ENCODE measurements at places on chromosomes 16 and 17.

DNA sequence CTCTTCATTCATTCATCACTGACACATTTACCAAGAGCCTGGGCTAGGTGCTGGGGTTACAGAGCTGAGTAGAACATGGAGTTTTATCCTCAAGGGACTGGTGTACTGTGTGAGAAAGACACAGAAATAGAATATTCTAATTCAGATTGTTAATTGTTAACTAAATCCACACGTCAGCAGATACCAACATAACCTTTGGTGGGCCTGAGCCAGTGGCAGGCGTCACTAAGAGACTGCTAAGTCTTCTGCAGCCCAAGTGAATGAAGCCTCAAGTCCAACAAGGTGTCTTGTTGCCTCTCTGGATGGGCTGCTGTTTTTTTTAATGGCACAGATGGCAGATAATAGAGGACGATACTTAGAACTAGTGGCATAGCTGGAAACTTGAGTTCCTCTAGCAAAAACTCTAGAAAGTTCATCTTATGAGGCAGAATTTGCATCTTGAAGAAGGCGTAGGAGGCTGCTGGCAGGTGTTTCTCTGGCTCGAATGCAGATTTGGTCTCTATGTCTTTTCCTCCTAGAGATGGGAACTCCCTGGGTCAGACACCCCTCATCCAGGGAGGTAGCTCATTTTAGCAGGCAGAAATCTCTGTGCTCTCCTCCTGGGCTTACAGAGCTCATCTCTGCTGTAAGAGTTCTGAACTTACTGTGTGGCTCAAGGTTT lies 179.5 kb downstream of the NTN1 start:
- DNase-seq = no peak

- no peak for DNase-seq
These were observed 175.6 kb downstream of the SOX9 start for GRCh38 chr17:72296456-72296855.

DNA sequence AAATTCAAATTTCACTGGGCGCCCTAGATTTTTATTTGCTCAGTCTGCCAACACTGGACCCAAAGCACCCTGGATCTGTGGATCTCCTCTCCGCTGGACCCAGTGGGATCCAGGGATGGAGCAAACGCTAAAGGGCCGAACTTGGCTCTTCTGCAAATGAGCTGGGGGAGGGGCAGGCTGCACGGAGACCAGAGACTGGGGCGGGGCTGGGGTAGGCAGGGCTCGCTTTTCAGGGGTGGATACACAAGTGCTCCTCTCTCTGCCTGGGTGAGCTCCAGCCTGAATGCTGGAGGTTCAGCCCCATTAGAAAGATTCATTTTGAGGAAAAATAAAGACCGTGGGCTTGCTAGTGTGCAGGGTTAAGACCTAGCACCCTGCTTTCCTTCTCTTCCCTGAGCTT lies 8.9 kb downstream of the CBX4 start:
- DNase-seq = no peak

DNA sequence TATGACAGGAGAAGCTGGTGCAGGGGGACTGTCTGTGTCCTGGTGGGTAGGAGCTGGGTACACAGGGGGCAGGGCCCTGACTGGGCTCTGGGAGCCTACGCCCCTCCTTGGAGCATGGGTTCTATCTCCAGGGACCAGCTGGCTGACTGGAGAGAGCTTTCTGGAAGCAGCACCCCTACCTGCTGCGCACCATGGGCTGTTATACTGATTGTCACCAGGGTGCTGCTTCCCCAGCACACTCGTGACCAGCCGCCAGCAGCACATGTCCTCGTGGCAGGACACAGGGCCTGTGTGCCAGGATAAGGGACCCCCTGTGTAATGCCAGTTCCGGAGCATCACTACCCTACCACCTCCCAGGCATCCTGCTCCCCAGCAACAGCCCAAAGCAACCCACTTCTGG lies 106.0 kb downstream of the AMFR start:
- DNase-seq = no peak

DNA sequence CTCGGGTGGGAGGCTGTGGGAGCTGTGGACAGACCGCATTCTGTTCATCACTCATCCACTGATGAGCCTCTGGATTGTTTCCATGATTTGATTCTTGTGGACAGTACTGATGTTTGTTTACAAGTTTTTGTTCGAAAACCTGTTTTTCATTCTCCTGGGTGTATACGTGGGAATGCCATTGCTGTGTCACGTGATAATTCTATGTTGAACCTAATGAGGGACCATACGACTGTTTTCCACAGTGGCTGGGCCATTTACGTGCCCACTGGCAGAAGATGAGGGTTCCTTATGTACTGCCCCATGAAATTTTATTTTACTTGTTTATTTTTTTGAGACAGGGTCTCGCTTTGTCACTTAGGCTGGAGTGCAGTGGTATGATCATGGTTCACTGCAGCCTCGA lies 2.6 kb upstream of the ALG1 start:
- DNase-seq = no peak

DNA sequence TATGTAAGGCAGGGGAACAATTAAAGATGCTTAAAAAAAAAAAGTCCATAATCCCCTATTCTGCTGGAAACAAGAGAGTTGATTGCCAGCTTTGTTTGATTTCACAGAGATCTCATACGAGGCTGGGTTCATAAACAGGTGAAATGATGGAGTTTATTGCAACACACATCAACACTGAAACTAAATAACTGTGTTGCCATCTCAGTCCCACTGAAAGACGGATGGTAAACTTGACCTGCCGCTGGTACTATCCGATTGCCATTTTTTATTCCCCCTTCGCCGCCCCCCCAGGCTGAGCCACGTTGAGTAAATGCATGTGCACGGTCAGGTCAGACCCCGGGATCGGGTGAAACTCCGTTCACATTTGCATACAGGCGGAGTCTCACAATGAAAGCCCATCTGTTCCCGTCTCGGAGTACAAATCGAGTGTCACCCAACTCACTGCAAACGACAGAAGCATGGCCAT lies 119.2 kb downstream of the SKAP1 start:
- DNase-seq = no peak

- DNase-seq = no peak
These were observed 981 bp upstream of the DUXB start for GRCh38 chr16:75702242-75702641.

DNA sequence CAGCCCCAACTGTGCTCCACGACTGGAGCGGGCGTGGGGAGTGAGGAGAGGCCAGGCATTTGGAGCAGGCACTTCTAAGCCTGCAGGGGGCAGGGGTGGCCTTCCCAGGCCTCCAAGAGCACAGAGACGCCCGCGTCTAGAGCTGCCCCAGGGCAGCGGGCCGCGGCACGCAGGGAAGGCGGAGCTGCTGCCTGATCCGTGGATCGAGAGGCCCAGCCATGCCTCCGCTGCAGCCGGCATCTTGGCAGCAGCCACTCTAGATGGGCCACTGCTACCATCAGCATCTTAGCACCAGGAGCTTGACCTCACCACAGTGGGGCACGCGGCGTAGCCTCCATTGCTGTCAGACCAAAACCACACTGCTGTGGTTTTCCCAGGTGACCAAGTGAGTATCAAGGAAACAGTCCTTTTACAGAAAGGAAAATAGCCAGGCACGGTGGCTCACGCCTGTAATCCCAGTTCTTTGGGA lies 20.4 kb upstream of the WDR45B start:
- DNase-seq = no peak

DNA sequence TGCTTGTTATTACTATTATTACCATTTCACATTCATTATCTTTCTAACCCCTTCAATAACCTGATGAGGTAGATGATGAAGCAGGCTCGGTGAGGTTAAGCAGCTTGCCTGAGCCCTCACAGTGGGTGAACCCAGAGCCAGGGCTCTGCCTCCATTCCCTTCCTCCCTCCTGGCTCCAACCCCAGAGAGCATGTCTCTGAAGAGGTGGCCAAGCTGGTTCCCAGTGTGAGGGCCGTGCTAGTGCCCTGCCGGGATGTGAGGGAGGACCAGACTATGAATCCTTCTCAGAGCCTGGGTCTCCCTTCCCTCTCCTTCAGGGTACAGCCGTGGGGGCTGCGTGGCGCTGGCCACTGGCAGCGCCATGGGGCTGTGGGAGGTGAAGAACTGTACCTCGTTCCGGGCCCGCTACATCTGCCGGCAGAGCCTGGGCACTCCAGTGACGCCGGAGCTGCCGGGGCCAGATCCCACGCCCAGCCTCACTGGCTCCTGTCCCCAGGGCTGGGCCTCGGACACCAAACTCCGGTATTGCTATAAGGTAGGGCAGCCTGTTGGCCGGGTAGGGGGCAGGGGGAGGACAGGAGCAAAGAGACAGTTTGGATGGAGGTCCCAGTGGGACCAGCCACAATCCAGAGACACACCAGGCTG lies 49.6 kb downstream of the MRC2 start:
- no peak for DNase-seq

DNA sequence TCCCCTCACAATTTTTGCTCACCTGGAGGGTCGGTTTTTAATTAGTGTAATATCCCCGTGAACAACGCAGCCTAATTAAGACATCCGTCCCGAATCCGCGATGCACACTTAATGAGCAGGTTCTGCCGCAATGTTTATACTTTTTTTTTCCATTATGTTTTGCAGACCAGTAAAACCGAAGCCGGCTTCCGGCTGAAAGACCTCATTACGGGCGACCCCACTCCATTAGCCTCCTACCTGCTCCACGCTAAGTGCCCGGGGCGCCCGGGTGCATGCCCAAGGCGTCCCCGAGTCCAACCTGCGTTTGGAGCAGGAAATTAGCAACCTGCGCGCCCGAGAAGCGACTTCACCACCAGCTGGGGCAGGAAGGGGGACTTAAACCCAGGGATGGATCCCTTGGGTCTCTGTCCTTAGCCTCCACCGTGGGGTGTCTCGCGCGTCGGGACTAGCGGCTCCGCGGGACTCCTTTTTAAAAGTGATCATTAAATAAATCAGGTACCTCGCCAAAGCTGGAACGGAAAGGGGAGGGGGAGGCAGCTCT lies 1.7 kb downstream of the RBFOX3 start:
- DNase-seq = no peak

GRCh38 chr17:40621578-40621977 lies 26.0 kb downstream of the SMARCE1 start:
- DNase-seq = no peak

Data from AG09309 (cell line).